ENCODE measurements at places on chromosomes 7 and 10.

GRCh38 chr10:97178074-97178473 lies 7.7 kb downstream of the SLIT1 start:
- DNase-seq = no peak
- H3K4me3 ChIP-seq = no peak overlapping the region
- H3K4me1 ChIP-seq = no peaks in the 10 kb centered on the region
- H3K27me3 ChIP-seq = peaks cover 26% of the 10 kb centered on the region

- DNase-seq = no peak
- H3K4me1 ChIP-seq = no peaks in the 10 kb centered on the region
- no peak overlapping the region for H3K4me3 ChIP-seq
- H3K36me3 ChIP-seq = no peaks in the 10 kb centered on the region
- no peak overlapping the region for H3K27ac ChIP-seq
Measured at GRCh38 chr10:97000487-97001182, 168.5 kb downstream of the LCOR start.

- no peak overlapping the region for H3K4me3 ChIP-seq
- no peak overlapping the region for H3K27ac ChIP-seq
- H3K4me1 ChIP-seq = peaks cover 6% of the 10 kb centered on the region
- no peak for DNase-seq
Measured at GRCh38 chr10:5595591-5595990, 70.8 kb downstream of the ASB13 start.

DNA sequence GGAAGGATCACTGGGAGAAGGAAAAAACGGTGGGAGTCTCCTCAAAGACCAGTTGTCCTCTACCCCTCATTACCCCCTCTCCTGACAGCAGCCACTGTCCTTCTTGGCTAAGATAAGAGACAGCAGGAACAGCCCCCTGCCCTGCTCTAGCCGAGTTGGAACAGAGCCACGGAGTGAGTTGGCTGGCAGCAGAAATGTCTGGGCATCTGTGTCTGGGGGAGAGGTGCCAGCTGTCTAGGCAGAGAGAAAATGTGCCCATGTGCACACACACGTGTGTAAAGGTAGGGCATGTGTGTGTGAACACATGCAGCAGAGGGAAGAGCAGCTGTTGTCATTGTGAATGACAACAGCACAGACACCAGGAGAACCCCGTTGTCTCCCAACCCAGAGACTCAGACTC lies 9.4 kb upstream of the HILPDA start:
- no peaks in the 10 kb centered on the region for H3K36me3 ChIP-seq
- H3K4me3 ChIP-seq = no peak overlapping the region
- no peaks in the 10 kb centered on the region for H3K27me3 ChIP-seq
- no peak overlapping the region for H3K27ac ChIP-seq
- peaks cover 9% of the 10 kb centered on the region for H3K4me1 ChIP-seq

DNA sequence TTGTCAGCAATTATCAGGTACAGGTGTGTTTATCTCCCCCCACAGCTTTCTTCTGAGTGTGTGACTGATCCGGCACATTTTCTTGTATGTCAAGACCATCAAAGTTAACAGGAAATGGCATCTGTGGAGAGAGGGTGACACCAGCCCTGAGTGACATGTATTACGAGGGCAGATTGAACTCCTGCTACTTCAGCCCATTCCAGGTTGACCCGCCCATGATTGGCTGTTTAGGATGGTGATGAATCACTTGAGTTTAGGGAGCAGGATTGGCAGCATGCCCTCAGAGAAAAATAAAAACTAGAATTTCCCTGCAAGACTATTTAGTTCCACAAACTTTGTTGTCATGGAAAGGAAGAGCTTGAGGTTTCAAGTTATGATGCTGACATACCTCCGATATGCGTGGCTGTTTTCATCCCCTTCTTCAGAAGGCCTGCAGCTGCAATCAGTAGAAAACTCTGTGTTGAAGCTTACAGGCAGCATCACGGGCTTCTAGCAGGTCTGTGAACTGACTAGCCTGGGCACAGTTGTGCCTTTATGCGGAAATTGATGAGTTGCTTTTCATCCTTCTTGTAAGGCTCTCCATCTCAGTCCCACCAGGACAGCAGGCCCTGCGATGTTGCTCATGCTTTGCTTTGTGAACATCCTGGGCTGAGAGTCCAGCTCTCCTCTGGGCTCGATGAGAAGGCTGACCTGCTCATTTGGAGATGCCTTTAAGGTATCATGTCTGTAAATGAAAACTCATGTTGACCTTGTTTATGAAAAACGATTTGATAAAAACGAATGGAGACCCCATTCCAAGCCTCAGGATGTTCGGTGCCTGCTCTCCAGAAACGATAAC lies 8.0 kb upstream of the CELF2 start:
- no peak overlapping the region for H3K27ac ChIP-seq
- H3K27me3 ChIP-seq = peaks cover 38% of the 10 kb centered on the region
- DNase-seq = no peak
- H3K4me1 ChIP-seq = peaks cover 12% of the 10 kb centered on the region

- no peaks in the 10 kb centered on the region for H3K36me3 ChIP-seq
- H3K27me3 ChIP-seq = peaks cover 13% of the 10 kb centered on the region
- H3K4me1 ChIP-seq = peaks cover 3% of the 10 kb centered on the region
- DNase-seq = no peak
Measured at GRCh38 chr7:26854876-26855855, 9.2 kb downstream of the SKAP2 start.
